Stimulated activated CD8-positive, alpha-beta memory T cell treated with anti-CD3 and anti-CD28 coated beads, Interleukin-12 subunit alpha, Interleukin-12 subunit beta, amount 100 ng/mL, for 1 hour (primary cell): ENCODE measurements at places on chromosomes 7 and 10.

DNA sequence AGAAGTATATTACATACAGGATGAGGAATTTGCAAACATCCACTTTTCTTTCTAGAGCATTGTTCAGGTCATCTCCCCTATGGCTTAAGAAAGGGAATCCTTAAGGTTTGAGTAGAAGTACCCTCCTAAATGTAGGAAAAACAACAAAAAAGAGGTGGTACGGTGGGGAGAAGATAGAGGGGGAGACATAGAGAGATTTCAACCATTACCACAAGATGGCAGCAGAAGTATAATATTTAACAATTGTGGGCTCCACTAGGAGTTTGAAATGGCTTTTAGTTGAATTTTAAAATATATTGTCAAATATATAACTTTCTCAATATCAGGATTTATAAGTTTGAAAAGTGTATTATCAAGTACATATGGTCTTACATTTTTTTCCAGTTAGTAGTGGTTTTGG lies 72.7 kb upstream of the PRKG1 start:
- DNase-seq: no peak

GRCh38 chr7:18693406-18693805 lies 197.9 kb downstream of the HDAC9 start:
- DNase-seq: no peak

DNA sequence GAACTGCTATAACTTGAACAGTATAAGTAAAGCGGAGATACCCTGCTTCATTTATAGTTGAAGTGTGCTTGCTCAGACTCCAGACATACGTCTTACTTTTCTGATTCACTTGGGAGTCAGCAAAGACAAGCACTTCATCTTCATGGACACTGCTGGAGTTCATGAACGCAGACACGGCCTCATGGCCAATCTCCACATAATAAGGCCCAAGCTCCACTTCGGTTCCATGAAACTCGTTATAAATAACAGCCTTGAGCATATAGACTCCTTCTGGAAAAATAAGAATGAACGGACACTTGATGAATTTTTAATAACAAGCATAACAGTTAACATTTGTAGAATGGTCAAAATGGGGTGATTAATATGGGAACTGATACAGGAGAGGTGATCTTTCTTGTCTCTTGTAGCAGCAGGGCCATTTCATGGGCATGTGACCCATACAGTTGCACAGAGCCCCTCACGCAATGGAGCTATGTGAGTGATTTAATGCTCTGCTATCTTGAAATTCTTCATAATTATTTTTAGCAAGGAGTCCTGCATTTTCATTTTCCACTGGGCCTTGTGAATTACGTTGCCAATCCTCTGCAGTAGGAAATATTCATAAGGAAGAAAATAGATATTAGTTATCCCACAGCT lies 40.2 kb downstream of the PKD1L1 start:
- DNase-seq: no peak

DNA sequence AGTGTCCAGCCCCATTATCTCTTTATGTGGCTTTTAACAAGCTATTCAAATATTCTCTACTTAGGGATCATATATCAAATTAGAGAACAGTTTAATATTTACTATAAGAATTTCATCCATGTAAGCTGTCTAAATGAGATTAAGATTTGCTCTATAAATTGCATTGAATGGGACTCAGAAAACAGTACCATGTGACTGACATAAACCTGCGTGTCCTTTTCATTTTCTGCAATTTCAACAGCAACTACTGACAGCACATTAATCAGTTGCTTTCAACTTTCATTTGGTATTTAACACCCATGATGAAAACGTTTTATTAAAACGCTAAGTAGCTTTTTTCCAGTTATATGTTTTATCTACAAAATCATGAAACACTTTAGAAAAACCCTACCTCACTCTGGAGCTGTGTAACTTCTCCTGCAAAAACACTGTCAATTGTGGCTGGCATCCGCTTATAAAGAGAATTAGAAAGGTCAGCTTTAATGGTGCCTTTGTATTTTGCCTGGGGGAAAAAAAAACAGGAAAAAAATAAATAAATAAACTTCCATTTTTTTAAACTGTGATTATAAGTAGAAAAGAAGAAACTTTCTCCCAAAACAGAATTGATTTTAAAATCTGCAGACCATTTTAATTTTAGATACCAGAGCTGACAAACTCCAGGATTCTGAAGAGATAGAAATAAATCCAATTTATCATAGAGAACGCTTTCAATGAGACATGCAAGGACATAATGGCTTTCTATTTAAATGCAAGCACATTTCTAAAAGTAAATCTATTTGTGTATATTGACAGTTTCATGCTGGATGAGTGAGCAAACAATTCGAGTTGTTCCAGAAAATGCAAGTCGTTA lies 9.2 kb downstream of the NEBL start:
- no peak for DNase-seq

DNA sequence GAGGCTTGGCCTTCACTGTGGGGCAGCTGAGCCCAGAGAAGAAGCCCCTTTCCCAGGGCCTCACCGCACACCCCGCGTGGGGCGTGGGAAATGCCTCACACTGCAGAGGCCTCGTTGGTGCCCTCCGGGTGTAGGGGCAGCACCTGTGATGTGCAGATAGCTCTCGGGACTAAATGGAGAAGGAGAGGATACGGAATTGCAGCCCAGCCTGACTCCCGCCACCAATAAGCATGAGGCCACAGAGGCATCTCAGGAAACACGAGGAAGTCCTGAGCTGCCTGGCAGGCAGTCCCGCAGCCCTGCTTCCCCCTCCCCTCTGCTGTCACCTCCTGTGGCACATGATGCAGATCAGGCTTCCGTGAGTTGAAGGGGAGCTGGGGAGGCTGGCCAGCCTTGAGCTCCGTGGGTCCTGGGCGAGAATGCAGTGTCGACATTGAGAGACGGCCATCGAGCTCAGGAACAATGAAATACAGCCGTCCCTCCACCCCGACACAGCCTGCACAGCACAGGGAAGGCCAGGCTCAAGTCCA lies 59.6 kb upstream of the PPP2R2D start:
- DNase-seq: no peak

DNA sequence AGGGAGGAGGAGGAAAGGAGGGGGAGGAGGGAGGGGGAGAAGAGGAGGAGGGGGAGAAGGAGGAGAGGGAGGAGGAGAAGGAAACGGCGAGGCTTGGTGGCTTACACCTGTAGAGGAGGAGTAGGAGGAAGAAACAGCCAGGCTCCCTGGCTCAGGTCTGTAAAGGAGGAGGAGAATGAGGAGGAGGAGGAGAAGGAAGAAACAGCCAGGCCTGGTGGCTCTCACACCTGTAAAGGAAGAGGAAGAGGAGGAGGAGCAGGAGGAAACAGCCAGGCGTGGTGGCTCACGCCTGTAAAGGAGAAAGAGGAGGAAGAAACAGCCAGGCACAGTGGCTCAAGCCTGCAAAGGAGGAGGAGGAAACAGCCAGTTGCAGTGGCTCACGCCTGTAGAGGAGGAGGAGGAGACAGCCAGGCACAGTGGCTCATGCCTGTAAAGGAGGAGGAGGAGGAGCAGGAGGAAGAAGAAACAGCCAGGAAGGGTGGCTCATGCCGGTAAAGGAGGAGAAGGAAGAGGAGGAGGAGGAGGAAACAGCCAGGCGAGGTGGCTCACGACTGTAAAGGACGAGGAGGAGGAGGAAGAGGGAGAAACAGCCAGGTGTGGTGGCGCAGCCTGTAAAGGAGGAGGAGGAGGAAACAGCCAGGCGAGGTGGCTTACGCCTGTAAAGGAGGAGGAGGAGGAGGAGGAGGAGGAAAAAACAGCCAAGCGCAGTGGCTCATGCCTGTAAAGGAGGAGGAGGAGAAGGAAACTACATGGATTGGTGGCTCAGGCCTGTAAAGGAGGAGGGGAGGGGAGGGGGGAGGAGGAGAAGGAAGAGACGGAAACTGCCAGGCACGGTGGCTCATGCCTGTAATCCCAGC lies 14.9 kb upstream of the CRCP start:
- no peak for DNase-seq

- no peak for DNase-seq
Measured at GRCh38 chr7:55019191-55019690, 424 bp downstream of the EGFR start.

GRCh38 chr7:66504131-66504530 lies 124.5 kb upstream of the KCTD7 start:
- no peak for DNase-seq

DNA sequence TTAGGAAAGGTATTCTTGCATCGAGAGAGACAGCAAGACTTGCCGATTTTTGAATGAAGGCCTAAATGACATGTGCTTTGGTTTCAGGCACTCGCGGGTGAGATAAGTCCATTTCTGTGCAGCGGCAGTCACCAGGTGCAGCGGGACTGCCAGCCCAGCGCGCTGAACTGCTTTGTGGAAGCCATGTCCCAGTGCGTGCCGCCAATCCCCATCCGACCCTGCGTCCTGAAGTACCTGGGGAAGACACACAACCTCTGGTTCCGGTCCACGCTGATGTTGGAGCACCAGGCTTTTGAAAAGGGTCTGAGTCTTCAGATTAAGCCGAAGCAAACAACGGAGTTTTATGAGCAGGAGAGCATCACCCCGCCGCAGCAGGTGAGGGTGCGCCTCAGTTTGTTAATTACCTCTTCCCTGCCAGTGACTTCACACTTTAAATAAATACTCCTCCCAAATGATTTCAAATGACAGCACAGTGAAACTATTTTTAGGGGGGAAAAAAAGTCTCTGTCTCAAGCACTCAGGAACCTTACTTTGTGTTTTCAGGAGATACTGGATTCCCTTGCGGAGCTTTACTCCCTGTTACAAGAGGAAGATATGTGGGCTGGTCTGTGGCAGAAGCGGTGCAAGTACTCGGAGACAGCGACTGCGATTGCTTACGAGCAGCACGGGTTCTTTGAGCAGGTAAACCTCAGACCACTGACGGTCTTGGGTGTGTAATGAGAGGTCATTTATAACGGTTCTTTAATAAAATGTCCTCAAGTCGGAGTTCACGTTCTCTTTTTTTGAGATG lies 98.3 kb downstream of the TRRAP start:
- no peak for DNase-seq

- no peak for DNase-seq
Measured at GRCh38 chr7:71753956-71754664, 622.2 kb downstream of the GALNT17 start.
